ENCODE measurements at places on chromosomes 12 and 14.

GRCh38 chr14:94768521-94769390, 1.2 kb downstream of the GSC start:
- DNase-seq, result no peak

DNA sequence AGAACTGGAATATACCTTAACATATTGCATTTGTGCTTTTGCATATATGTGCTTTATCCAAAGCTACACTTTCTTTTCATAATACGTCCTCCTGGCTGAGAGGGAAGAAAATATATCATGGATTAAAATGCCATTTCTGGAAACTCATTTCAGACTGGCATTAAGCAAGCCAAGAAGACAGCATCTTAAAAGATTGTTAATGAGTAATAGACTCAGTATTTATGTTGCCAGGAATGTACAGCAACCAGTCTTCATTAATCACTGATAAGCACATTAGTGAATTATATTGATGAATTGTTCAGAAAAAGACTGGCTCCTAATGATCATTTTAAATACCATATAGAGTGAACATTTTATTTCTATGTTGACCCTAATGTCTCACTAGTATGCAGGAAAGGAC, 134.9 kb upstream of the IFNG-AS1 start:
- no peak for DNase-seq

DNA sequence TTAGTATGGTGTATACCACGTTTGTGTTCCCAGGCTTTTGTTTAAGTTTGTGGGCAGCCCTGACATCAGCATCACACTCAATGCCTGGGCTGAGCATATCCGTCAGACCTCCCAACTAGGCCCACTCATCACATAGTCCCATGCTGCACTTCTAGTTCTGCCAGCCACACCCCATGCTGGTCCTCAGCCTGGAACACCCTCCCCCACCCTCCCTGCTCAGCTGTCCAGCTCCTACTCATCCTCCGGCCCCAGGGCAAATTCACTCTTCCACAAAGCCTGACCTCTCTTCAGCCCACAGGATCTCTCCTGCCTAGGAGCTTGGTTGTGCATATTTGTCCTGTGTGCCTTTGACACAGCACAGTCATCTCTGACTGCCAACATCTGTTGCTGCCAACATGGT, 3.9 kb upstream of the ENDOU start:
- no peak for DNase-seq

DNA sequence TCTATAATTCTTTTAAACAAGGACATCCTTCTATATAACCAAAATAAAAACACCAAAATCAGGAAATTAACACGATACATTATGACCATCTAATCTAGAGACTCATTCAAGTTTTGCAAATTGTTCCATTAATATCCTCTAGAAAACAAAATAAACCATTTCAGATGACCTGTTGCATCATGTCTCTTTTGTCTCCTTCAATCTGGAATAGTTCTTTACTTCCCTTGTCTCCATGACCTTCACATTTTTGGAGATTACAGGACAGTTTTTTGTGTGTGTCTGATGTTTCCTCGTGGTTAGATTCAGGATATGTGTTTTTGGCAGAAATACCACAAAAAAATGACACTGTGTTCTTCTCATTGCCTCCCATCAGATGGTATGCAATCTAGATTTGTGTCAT, 12.5 kb upstream of the DCAF4 start:
- DNase-seq, result no peak

- no peak for DNase-seq
Observed at GRCh38 chr12:77407931-77408330, 342.6 kb upstream of the E2F7 start.

- no peak for DNase-seq
Observed at GRCh38 chr12:4978737-4979136, 64.9 kb upstream of the KCNA5 start.

DNA sequence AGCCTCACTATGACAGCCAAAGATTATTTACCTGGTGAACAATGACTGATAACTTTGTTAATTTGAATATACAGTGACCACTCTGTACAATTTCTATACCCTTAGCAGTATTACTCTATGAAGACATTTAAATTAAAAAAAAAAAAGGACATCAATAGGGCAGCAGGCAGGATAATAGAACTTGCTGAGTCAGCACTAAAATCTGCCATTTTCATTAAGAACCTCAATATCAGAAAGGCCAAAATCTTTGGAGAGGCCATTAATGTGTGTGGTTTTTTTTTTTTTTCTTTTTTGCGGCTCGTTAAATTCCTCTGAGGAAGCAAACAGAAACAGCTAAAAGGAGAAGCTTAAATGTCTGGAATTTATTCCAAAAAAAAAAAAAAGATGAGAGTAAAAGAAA, 73.7 kb downstream of the FOXN3 start:
- no peak for DNase-seq

Measured in activated CD4-positive, alpha-beta T cell treated with anti-CD3 and anti-CD28 coated beads for 24 hours (primary cell).